ENCODE measurements at places on chromosomes 7 and 10. TPM values are rescaled to one million over a fixed set of nuclear protein-coding genes. Genes with fewer than 3 reads are reported as not detected.

Gene CLEC5A
- total RNA-seq = not detected

Gene FAM25C
- not detected for total RNA-seq

Gene RGR
- not detected for total RNA-seq

Gene PPP1R3C
- total RNA-seq = not detected

Gene VWC2
- not detected for total RNA-seq

Gene NUTM2B
- total RNA-seq = 1.5 TPM

Gene ABLIM1
- total RNA-seq = 125 TPM

Gene CFAP69
- total RNA-seq = not detected

Gene AUTS2
- total RNA-seq = 3.3 TPM

Gene MYH16
- not detected for total RNA-seq

Gene C10orf105
- 0.61 TPM for total RNA-seq

Gene ITPRID1
- total RNA-seq = not detected

Gene SORCS3
- not detected for total RNA-seq

Gene SEMA3E
- total RNA-seq = not detected

Gene NPY4R
- total RNA-seq = not detected

Gene PLAC9
- total RNA-seq = not detected

Gene LRRTM3
- total RNA-seq = not detected

Gene EPC1
- 41.1 TPM for total RNA-seq

Gene LIPJ
- 0.18 TPM for total RNA-seq

Gene FLNC
- not detected for total RNA-seq

Gene AFAP1L2
- total RNA-seq = 1.6 TPM

Gene FUOM
- 16.7 TPM for total RNA-seq

Gene SLC26A5
- not detected for total RNA-seq

Gene NRP1
- 2.8 TPM for total RNA-seq

Gene KLLN
- 0.86 TPM for total RNA-seq

Gene SUPV3L1
- 43.8 TPM for total RNA-seq

Gene CCDC186
- total RNA-seq = 15.6 TPM

Gene DNAAF5
- total RNA-seq = 25.7 TPM
